Neural crest cell (in vitro differentiated cells): ENCODE measurements at places on chromosomes 6 and 20. TPM values are rescaled to one million over a fixed set of nuclear protein-coding genes. Genes with fewer than 3 reads are reported as not detected.

- no peak for DNase-seq
Measured at GRCh38 chr6:127857051-127857637, 43.7 kb downstream of the THEMIS start.

GRCh38 chr6:56727097-56727850 is 84.6 kb upstream of the DST start:
- no peak for DNase-seq

DNA sequence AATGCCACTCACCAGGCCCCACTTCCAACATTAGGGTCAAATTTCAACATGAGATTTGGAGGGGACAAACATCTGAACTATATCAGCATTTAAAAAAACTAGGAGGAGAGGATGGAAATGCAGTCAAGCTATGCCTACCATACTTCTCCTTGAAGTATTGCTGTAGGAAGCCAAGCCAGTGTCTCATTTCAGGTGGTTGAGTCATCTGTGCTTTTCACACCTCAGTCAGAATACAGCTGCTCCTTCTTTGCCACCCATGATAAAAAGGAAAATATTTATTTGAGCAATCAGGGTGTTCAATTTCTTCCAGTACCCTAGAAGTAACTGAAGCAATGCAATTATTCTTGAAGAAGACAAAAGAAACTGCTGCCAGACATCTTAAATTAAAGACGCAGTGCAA is 47.0 kb upstream of the EEF1E1 start:
- DNase-seq: no peak

DNA sequence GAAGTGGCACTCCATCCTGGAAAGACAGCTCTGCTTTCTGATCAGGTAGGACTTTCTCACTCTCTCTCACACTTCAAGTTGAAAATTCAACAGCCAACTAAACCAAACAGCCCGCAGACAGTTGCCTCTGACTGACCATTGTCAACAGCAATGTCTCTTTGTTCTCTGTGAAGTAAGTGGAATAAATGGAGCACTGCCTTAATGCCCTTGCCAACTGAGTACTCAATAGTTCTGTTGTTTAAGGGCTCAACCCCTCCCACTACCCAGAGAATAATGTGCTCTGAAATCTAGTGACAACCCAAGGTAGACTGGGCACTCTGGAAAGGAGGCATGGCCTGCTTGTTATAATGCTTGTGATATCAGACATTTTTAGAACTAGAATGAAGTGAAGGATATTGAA is 16.8 kb upstream of the BCLAF1 start:
- DNase-seq: no peak

MAS1 gene
- not detected in 2 replicates for total RNA-seq

COL19A1 gene
- total RNA-seq: 0.09 TPM in 1 of 2 replicates, not detected in the other

- DNase-seq: no peak
Measured at GRCh38 chr6:113876695-113877094, 19.6 kb downstream of the MARCKS start.

DNA sequence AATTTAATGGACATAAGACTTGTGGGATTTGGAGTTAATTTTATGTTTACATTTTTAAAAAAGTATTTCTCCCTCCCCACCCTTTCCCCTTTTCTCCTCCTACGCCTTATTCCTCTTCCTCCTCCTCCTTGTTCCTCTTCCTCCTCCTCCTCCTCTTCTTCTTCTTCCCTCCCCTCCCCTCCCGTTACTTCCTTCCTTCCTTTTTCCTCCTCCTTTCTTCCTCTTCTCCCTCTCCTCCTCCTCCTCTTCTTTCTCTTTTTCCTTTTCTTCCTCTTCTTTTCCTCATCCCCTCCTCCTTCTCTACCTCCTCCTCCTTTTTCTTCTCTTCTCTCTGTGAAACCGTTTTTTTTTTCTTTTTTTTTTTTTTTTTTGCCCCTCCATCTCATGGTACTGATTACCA is 139.6 kb downstream of the EYA4 start:
- DNase-seq: no peak

VIP gene
- total RNA-seq: not detected in 2 replicates

- no peak for DNase-seq
Measured at GRCh38 chr20:31602779-31603441, 2.2 kb upstream of the ID1 start.

GRCh38 chr6:133699741-133700385 is 189.1 kb upstream of the TCF21 start:
- no peak for DNase-seq

PROKR2 gene
- total RNA-seq: not detected in 2 replicates

DNA sequence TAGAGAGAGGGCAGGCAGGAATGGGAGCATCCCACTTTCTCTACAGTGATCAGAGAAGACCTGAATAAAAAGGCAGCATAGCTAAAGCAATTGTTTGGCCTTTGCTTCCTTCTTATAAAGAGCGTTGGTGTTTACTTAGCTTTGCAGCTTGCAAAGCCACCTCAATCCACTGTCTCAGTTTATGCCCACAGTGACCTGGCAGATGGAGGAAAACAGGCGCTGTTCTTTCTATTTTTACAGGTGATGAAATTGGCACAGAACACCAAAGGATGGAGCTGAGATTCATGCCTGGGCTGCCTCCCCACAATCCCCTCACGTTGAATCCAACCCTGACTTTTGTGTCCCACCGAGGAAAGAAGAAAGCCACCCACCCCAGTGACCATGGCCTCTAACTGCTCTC is 130.5 kb downstream of the TTLL2 start:
- DNase-seq: no peak

DNA sequence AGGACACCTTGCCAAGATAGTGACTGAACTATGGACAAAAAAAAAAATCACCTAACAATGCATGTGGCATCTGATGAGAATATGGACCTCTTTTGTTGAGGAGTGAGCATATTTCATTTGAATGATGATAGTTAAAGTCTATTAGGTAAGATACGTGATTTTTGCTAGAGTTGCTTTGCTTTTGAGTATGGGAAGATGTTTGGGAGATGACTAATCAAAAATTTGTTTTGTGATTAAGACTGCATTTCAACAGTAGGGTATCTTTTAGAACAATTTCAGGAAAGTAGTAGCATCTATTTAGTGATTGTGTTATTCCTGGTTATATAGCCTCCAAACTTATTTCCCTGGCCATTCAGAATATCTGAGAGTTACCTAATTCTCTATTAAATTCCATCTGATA is 878.6 kb upstream of the CITED2 start:
- DNase-seq: no peak
